DMS 273 treated with DMSO at 0.1 percent for 48 hours (cell line): ENCODE measurements at places on chromosomes 12 and 14.

- no peak for DNase-seq
Measured at GRCh38 chr12:17507336-17507735, 582.7 kb downstream of the RERGL start.

DNA sequence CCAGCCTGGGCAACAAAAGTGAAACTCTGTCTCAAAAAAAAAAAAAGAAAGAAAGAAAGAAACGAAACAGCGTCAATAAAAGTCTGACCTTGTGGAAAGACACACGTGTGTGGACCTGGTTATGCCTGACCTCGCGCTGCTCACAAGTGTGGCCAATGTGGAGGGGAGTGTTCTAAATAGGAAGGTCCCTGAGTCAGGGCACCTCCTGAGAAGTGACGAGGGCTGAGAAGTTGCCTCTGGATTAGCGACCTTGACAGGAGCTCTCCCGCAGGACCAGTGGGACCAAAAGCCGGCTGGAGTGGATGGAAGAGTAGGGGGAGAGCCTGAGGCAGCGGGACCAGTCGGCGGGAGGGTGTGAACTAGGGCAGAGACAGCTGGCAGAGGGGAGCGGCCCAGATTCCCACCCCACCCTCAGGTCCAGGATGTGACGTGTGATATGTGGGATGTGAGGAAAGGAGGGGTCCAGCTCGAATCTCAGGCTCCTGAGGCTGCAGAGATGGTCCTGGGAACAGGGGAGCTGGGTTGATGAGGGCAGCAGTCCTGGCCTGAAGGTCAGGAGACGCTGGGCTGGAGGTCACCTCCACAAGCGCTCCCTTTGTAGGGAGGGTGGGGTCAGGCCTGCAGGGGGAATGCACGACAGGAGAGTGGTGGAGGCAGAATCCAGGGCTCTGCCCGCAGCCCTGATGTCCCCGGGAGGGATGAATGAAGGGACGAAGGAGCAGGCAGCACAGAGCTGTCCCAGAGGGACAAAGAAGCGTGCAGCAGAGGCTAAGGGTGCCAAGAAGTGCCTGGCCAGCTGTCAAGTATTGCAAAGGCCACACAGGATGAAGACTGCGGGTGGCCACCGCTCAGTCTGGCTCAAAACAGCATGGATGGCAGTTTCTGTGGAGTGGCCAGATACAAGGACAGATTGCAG, 24.8 kb upstream of the GPR68 start:
- DNase-seq: no peak

DNA sequence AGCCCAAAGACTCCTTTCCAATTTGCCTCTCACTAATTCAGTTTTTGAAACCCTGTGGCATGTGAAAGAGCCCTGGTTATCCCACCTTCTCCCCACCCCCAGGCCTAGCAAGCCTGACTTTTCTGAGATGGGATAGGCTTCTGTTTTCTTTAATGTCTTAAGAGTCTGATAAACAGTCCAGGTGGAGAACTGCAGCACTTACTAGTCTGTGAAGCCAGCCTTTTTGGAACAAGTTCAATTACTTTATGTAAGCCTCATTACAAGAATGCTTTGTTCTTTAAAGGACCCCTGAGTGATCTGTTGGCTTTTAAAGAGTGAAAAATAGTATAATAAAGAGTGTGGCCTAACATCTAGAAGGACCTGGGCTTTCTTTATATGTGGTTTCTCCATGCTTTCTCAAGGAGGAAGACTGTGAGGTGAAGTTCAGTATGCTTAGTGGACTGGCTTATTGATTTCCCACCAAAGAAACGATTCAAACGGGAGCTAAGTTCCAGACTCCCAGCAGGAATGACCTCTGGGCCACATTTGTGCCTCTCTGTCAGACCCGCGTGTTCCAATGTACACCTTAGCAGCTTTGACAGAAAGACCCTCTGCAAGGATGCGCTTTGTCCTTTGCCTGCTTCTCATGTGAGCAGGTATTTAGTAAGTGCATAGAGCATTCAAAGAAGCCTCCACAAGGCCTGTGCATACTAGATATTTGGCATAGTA, 129.5 kb downstream of the DAAM1 start:
- DNase-seq: no peak

- no peak for DNase-seq
Measured at GRCh38 chr12:56208006-56208405, 13.7 kb downstream of the RNF41 start.

DNA sequence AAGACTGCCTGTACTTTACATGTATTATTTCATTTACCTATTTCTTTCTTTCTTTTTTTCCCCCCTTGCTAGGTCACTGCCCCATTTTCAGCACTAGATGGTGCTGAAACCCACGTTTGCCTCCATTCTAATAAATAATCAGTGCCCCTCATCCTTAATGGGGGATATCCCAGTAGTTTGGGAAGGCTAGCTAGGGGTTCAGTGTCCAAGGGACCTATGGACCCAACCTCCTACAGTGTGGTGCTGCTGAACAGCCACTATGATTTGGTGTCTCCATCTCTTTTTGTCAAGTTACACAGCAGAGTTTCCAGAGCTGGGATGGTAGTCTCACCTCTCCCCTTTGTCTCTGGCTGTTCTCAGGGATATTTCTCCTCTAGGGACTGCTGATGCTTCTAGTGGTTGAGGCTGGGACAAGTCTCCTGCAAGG, 6.5 kb upstream of the HCFC2 start:
- DNase-seq: peak; percentile 54
